ENCODE measurements at places on chromosomes 1 and 21.

GRCh38 chr1:111598544-111598943 lies 21.0 kb upstream of the RAP1A start:
- DNase-seq: no peak

DNA sequence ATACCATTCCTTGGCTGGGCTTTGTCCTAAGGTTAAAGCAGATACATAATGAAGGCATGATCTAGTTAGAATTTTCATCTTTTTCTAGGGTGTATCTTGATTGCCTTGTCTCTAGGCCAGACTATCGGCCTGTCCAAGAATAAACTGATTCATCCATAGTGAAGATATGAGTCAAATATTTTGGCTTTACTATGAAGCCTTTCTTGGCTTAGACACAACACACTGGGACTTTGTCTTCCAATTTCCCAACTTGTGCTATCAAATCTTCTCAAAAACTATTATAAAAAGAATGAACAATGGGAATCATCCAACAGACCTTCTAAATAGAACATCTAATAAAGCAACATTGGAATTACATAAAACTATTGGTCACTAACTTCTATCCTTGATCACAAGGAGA lies 64.8 kb downstream of the WARS2 start:
- no peak for DNase-seq

DNA sequence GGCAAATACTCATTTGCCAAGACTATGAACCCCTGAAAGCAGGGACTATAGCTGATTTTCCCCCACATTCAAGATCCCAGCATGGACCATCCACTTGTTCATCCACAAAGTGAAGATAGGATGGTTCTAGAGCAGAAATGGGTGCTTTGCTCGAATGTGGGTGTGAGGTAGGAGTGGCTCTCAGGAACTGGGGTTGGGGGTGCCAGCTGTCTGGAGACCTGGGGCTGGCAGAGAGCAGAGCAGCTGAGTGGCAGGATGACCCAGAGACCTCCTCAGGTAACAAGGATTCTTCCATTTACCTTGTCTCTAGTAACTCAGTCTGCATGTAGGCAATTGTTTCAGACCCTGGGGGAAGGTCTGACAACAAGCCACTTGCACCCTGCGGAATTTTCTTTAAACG lies 6.0 kb downstream of the S100A9 start:
- DNase-seq: no peak

DNA sequence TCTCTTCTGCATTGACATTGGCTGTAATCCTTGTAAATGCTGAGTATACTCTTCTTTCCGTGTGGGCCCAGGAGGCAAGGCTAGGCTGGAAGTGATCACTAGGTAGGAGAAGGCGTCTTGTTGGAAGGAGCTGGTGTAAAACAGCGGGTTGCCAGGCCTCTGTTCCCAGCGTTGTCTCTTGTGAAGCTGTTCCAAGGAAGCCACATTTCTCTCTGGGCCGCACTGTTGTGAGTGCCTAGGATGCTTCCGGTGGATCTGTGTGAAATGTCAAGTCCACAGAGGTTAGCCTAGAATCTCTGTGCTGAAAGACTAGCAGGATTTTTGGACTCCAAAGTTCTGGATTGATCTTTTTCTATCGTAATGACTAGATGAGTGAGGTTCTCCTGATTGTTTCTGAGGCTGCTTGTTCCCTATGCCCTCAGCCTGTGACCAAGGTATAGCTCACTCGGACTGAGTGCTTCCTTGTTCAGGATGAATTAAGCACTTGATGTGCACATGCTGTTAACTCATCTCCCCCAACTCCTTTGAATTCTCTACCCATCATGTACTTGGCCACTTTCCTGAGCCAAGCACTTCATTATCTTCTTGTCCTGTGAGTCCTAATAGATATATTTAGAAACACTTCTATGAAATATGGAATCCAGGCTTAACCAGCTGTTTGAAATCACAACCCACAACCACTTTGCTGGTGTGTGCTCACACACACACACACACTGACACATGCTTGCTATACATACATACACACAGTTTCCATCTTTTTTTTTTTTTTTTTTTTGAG lies 63.3 kb downstream of the PBX1 start:
- no peak for DNase-seq

DNA sequence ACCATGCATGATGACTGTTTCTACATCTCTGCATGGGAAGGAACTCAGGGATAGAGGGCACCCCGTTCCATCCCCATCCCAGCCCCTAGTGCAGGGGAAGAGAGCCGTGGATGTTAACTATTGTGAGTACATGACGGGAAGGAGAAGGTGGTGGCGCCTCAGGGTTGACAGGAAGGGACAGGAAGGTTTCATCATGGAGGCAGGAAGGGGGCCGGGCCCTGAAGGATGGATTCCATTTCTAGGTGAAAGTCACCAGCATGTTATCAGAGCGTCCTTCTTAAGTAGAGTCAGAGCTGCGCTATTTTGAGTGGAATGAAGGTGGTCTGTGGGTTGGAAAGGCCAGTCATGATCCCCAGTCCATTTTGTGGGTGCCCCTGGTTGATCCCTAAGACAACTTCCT lies 25.1 kb upstream of the ZNF648 start:
- no peak for DNase-seq
